ENCODE measurements at places on chromosomes 5 and 9.

- no peak for DNase-seq
Observed at GRCh38 chr9:84620338-84620737, 49.2 kb upstream of the NTRK2 start.

GRCh38 chr5:15558240-15558639 lies 58.3 kb downstream of the FBXL7 start:
- DNase-seq, result no peak

DNA sequence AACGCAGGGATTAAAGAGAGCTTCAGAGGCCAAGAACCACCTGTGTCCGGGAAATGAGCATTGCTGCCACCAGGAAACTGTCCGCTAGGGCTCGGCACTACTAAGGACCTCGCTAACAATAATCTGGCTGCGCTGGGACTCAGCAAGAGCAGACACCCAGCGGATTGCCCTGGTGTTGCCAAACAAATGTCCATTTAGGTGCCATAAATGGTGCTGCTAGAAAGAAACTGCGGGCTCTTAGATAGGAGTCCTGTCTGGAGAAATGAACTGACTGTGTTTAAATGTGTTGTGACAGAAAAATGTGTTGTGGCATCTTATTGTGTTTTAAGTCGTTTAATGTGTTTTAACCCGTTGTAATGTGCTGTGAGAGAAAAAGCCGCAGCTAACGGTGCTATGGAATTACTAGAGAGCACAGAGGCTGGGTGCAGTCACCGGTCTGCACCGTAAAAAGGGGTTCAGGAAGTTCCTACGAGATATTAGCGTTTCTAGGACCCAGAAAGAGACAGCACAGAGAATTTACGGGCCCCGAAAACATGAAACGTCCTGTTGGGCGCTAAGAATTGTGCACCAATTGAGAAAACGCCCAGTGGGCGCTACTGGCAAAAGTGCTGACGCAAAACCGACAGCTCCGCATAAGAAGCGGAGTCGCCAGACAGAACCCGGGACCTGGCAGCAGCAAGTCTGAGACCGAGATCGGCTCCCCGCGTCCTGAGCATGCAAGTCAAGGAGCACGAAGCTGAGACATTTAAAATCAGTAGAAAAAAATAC lies 90.6 kb downstream of the ANXA2R start:
- peak; percentile 14 for DNase-seq

- DNase-seq, result no peak
Observed at GRCh38 chr5:1554410-1554967, 30.7 kb upstream of the LPCAT1 start.

DNA sequence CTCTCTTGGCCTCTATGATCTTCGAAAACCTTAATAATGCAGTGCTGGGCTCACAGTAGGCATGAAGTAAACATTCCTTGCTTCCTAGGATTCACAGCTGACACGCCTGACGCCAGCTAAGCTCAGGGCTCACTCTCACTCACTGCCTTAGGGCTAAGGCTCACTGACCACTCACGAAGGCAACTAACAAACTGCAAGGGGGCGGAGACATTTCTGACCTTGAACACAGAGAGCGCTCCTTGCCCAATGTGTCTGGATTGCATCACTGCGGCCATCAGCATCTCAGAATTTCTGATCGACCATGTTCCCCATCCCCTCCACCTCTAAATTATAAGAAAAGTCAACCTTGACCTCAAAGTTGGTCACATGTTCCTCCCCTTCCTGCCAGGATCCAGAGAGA lies 372.6 kb downstream of the EBF1 start:
- no peak for DNase-seq

DNA sequence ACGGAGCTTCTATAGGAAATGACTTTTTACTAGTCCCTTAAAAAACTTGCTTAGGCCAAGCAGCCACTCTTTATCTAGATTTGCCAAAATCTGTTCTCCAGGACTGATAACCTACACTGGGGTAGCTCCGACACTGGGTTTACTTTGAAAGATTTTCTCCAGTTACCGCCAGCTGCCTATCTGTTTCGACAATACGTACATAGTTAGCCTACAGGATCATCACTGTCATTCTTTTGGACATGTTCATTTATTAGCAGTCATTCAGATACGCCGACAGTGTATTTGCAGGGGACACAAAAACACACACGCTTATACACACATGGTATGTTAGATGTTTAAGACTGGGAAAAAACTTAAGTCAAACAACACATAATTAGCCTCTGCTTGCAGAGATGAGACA lies 225.7 kb downstream of the DCP2 start:
- DNase-seq, result no peak
